Astrocyte (in vitro differentiated cells and primary cell): ENCODE measurements at places on chromosomes 3 and 15. TPM values are rescaled to one million over a fixed set of nuclear protein-coding genes. Genes with fewer than 3 reads are reported as not detected.

- no peak for DNase-seq
- no peaks in the 10 kb centered on the region for H3K36me3 ChIP-seq
- no peaks in the 10 kb centered on the region for H3K27me3 ChIP-seq
- no peak overlapping the region for H3K4me3 ChIP-seq
- no peaks in the 10 kb centered on the region for H3K4me1 ChIP-seq
Measured at GRCh38 chr3:114857299-114857701, 289.8 kb downstream of the ZBTB20 start.

Gene TNFAIP8L3
- total RNA-seq = 1.1 and 1.8 TPM in 2 replicates

GRCh38 chr3:32706348-32707025 lies 21.5 kb downstream of the CNOT10 start:
- H3K4me1 ChIP-seq = no peaks in the 10 kb centered on the region
- H3K27me3 ChIP-seq = no peaks in the 10 kb centered on the region
- peaks cover 2% of the 10 kb centered on the region for H3K36me3 ChIP-seq
- peak; percentile 45 for DNase-seq
- H3K4me3 ChIP-seq = no peak overlapping the region

- no peak overlapping the region for H3K4me3 ChIP-seq
- H3K27ac ChIP-seq = no peak overlapping the region
- H3K27me3 ChIP-seq = no peaks in the 10 kb centered on the region
- no peak for DNase-seq
- H3K36me3 ChIP-seq = peaks cover 2% of the 10 kb centered on the region
- H3K4me1 ChIP-seq = no peaks in the 10 kb centered on the region
Measured at GRCh38 chr3:138256022-138256421, 68.9 kb downstream of the ARMC8 start.

- H3K4me1 ChIP-seq = peaks cover 6% of the 10 kb centered on the region
- H3K4me3 ChIP-seq = no peak overlapping the region
- no peak overlapping the region for H3K27ac ChIP-seq
- DNase-seq = peak; percentile 18
- H3K27me3 ChIP-seq = no peaks in the 10 kb centered on the region
Measured at GRCh38 chr3:67601919-67602608, 52.3 kb downstream of the SUCLG2 start.

- H3K27me3 ChIP-seq = no peaks in the 10 kb centered on the region
- no peak for DNase-seq
- H3K4me3 ChIP-seq = no peak overlapping the region
- no peaks in the 10 kb centered on the region for H3K4me1 ChIP-seq
- H3K27ac ChIP-seq = no peak overlapping the region
Measured at GRCh38 chr15:40416056-40416455, 10.5 kb downstream of the IVD start.

Gene ITIH3
- total RNA-seq = 0.16 and 0.36 TPM in 2 replicates

DNA sequence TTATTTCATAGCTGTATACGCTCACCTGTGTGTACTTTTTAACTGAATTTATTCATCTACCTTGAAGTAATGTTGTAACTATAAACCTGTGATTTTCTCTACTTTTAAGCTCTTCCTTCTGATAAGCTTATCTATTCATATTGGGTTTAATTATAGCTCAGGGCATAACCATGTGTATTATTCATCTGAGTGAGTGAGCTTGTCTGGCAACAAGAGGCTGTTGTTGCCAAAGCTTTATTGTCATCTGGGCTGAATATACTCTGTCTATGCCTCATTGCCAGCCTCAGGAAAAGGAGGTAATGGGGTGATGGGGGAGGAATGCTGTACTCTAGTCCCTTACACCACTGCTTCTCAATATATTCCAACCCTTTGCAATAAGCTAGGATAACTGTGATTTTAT lies 292.4 kb downstream of the UBE2E2 start:
- H3K27ac ChIP-seq = no peak overlapping the region
- no peak overlapping the region for H3K4me3 ChIP-seq
- H3K27me3 ChIP-seq = no peaks in the 10 kb centered on the region
- peak; percentile 51 for DNase-seq
- H3K36me3 ChIP-seq = no peaks in the 10 kb centered on the region
- H3K4me1 ChIP-seq = peaks cover 9% of the 10 kb centered on the region
